Inflammatory macrophage treated with lipopolysaccharide for 4 hours (primary cell): ENCODE measurements at places on chromosomes 4 and X.

- DNase-seq, result peak; percentile 33
These were observed at the start of gene MAOB for GRCh38 chrX:43882294-43882681. Gene MAOB (minus strand): TSS chrX:43882450. CDS start chrX:43882299, 151 bp downstream.

GRCh38 chrX:44915361-44915868 lies 42.4 kb downstream of the KDM6A start:
- peak; percentile 28 for DNase-seq

DNA sequence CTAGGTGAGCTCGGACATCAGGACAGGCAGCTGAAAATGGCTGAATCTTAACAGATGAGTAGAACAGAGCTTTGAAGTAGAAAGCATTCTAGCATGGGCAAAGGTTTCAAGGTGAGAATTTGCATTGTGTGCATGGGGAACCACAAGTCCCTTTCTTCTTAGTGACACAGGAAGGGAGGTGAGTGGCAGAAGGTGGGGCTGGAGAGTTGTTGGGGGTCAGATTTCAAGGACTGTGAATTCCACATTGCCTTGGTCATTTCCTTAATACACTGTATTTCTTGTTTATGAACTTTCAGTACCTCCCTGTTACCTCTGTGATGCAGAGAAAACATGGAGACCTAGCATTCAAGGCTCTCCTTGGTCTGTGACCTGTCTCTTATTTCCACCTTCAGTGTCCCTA lies 4.1 kb downstream of the APEX2 start:
- no peak for DNase-seq

DNA sequence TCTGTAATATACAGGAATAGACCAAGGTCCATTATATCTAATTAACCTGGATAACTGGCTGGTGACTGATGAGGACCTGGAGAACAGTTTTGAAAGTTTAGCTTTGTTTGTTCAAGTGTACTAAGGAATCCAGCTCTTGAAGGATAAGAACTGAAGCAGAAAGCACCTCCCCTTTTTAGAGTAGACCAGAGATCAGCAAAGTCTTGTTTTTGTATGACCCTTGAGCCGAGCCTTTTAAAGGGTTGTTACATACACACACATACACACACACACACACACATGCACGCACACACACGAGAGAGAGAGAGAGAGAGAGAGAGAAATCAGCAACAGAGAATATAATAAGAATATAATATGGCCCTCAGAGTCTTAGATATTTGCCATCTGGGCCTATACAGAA lies 13.0 kb downstream of the MOSPD2 start:
- no peak for DNase-seq

DNA sequence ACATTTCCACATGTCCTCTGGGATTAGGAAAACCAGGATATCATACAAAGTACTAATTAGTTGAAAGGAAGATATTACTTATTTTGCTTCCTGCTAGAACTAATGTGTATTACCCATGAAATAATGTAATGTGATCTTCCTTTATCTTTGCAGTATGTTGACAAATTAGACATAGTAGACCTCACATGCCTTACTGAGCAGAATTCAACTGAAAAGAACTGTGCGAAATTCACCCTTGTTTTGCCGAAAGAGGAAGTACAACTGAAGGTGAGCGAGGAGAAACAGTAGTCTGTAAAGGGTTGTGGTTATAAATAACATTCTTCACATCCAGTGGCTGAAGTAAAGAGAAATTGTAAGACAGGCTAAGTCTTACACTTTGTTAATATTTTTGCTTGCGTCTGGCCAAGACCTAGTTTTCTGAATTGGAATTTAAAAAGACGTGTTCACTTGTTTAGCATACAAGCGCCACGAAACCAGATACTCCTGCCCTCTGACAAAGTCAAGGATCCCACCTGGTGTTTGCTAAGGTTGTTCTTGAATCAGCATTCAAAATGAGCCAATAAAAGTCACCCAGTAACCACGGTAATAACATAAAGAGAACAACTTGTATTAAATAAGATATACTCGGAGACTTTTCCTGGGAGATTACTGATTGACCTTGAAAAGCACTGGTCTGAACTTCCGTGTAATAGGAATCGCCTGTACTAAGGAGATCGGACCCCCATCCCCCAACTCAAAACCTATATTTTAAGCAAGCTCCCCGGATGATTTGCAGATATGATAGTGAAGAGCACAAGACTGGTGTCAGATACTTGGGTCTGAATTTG lies 16.9 kb downstream of the STAP1 start:
- no peak for DNase-seq

DNA sequence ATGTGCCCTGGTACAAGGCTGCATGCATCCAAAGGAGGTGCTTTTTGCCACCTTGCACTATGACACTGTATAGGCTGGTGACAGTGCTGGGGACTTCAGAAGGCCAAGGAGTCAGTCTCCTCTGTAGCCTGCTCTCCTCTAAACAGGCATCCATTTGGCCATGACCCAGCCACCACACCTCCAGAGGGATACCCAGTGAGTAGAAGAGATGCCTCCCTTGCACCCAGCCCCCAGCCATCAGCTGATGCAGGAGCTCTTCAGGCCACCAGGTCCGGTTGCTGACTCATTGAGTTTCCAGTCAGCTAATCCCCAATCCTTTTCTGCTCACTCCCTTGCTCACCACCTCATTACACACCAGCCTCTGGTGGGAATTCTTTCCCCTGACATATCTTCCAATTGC lies 99.8 kb downstream of the PJA1 start:
- no peak for DNase-seq

DNA sequence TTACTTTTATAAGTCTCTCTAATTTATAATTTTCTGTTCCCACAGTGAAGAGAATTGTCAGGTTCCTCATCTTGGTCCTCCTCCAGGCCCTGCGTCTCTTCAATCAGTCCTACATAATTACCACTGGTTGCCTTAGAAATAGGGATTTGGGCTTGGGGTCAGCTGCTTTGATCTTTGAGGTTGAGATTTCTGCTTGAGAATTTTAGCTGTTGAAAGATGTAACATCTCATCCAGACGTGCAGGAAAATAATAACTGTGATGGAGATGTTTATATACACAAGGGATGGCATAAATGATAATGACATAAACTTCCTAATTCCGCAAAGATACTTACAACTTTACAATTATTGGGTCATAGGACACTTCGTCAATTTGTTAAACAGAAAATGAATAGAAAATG lies 30.3 kb downstream of the AADAT start:
- DNase-seq, result no peak

DNA sequence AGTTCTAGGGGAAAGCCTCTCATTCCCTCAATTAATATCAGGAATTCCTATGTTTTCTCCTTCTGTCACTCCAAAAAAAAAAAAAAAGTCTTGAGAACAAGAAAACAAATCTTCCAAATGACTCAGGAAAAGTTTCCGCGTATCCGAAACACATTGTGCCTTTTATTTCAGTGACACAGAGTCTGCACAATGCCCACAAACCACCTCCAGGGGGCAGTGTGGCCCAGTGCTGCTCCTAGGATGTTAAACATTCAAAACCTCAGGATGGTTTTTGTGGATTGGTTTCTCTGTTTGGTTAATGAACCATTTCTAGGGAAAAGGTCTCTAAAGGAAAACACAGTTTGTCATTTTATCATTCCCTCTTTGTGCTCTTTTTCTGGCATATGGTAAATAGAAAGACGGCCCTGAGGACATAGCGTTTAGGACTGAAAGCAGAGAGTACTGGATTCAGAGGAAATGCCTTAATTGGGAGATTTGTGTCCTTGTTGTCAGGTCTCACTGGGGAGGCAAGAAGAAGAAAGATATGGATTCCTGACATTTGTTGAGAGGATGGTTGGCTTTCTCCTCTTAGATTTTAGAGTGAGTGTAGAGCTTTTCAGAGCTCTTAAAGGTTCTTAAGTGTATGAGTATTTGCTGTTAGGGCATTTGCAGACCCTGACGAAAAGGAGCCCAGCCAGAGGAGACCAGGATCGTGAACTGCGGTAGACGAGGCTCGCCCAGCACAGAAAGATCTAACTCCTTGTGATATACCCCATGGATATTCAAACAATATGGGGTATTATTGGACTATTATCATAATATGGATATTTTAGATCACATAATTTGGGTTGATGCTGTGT lies 65.7 kb upstream of the MAP9 start:
- DNase-seq, result peak; percentile 68

DNA sequence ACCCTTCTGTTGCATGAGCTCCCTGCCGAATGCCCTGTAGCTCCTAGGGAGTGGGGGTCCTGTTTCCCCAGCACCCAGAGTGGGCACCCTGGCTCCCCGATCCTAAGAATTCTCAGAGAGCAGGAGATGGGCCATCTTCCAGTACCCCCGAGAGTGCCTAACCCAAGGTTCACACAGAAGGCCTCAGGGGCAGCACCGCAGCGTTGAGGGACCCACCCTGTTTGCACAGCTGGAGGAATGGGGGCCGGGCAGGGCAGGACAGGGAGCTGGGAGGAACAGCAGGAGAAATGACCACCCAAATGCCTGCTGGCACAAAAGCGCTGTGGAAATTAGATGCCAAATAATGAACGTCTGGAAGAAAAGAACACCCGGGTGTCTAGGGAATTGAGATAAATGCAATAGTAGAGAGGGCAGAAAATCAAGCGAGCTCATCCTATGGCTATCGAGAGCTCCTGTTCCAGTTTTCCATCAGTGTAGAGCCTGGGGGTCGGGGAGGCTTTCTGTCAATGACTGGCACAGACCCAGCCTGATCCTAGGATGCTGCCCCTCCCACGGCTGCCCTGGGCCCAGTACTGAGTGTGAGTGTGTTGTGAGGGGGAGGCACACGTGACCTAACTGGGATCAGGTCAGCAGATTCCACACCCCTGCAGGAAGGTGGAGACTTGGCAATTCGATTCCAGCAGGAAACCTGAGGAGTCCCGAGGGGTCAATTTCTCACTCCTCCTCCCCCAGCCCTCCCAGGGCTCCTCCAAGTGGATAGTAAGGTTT lies 25.7 kb downstream of the SEPTIN6 start:
- no peak for DNase-seq

DNA sequence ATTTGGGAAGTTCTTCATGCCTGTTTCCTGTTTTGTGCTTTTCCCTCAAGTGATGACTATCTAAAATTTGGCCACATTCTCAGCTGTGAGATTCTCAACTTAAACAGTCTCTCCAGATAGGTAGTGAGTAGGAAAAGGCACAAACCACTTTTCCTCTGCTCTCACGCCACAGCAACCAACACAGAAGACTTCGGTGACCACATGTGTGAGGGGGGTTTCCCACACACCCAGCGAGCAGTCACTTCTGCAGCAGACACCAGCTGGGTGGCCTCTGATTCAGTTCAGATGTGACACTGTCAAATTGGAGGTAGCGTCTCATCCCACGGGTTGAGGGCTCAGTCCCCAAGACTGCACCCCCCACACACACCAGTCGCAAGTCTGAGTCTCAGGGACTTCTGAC lies 25.1 kb upstream of the CLDN34 start:
- peak; percentile 27 for DNase-seq

DNA sequence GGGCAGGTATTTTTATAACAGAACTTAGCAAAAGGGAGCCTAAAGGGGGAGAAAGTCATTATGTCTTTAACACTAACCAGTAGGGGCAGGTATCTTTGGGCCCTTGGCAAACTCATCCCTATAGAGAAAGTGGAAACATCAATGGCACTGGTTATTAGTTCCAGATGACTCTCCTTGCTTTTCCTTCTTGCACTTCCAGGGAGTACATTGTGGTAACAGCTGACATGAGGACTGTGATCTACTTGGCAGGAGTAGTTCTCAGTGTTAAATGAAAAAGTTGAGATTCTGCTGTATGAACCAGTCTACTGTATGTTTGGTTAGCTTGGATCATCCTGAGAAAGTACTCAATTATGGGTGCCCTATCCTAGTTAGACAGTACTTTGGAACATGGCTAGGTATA lies 93.6 kb downstream of the ATXN3L start:
- no peak for DNase-seq

DNA sequence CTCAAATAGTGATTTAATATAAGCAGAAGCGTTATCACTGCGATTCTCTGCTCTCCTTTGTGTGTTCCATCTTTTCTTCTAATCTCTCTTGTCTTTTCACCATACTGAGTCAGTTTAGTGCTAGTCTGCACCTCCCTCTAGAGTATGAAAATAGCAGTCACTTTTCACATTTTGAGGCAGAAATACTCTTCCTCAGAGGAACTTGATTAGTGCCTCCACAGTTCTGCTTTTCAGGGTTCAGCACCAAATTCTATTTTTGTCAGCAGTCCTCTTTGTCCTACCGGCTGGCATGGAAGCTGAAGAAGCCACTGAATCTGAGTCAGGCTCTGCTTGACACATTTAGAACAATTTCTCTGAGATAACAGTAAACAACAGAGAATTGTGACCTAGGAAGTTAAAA lies 49.7 kb upstream of the ANKRD17 start:
- peak; percentile 67 for DNase-seq

- DNase-seq, result no peak
These were observed 103.6 kb upstream of the IGSF1 start for GRCh38 chrX:131392666-131393065.

- no peak for DNase-seq
These were observed 15.0 kb downstream of the AGA start for GRCh38 chr4:177427192-177427591.

DNA sequence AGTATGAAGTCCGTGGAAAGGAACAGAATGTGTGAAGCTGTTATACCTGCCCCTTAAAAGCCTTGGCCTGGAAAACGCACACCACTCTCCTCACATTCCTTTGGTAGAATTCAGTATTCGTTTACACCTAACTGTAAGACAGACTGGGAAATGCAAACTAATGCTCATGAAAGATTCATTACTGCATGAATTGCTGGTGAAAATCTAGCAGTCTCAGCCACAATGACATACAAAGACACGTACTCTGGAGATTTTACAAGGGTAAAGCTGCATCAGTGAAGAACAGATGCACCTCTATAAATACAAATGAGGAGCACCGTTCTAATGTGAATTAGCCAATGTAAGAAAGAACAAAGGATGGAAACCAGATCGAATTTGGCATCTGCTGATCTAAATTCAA lies 2051.3 kb downstream of the PCDH7 start:
- no peak for DNase-seq

DNA sequence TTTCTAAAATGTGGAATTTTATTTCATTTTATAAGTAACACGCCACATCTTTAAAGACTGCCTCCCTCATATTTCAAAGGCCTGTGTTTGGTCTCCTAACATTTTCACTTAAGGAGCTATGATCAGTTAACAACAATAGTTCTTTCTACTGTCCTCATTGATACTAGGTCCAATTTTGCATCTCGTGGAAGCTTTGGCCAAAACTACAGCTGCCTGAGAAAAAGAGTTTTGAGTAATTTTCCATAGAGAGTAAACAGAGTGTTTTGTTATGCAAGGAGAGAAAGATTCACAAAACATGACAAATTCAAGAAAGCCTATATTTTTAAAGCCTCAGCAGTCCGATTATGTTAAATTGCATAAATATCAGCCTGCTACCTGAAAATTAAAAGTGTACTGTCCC lies 11.4 kb upstream of the PCDH18 start:
- no peak for DNase-seq

DNA sequence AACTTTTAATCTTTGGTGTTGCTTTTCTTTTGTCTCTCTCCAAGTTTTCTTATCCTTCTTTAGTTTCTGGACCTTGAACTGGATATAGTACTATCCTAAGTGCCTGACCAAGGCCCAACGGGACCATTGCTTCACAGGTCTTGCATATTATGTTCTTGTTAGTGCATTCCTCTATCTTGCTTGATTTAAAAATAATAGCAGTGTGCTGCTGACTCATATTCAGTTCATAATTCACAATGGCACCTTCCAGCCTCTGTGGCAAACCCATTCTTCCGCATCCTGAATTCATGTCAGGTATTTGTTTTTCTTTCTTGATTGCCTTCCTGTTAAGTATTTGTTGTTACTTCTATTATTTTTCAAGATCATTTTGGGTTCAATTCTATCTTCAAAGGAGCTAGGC lies 197.1 kb upstream of the GIMD1 start:
- DNase-seq, result no peak
